Activated CD4-positive, CD25-positive, alpha-beta regulatory T cell treated with anti-CD3 and anti-CD28 coated beads, Interleukin-2, amount 50 U/mL, for 16 hours (primary cell): ENCODE measurements at places on chromosomes 7 and 10.
A peak's percentile ranks its signal among the peaks of the same experiment; 100 is the strongest.

DNA sequence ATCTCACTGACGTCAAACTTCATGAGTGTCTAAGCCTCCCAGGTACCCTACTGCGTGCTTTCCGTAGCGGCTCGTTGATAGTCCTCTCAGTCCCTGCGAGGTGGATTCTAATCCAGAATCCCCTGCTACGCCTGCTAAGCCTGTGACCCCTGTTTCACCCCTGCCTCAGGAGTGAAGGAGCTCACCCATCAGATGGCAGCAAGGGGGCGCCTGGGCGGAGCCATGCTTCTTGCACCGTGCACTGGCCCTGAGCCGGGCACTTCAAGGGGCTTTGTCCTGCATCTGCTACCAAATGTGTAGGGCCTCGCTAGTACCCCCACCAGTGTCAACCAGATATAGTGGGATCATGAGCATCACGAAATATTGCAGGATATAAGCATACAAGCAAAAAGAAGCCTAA is 918 bp upstream of the STRA8 start:
- DNase-seq = no peak

DNA sequence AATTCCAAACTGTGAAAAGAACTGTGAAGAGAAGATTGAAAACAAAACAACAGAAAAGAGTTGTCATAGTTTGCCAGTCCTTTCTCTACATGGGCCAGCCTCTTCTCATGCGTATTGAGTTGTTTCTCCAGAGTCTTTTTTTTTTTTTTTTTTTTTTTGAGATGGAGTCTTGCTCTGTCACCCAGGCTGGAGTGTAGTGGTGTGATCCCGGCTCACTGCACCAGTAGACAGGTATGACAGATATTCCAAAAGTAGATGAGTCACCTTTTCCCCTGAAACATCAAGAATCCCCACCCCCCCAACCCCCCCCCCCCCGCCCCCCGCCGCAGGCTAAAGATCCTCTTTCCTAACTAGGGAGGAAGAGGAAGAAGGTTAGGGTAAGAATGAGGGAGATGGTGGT is 15.6 kb upstream of the KMT2C start:
- DNase-seq = no peak

DNA sequence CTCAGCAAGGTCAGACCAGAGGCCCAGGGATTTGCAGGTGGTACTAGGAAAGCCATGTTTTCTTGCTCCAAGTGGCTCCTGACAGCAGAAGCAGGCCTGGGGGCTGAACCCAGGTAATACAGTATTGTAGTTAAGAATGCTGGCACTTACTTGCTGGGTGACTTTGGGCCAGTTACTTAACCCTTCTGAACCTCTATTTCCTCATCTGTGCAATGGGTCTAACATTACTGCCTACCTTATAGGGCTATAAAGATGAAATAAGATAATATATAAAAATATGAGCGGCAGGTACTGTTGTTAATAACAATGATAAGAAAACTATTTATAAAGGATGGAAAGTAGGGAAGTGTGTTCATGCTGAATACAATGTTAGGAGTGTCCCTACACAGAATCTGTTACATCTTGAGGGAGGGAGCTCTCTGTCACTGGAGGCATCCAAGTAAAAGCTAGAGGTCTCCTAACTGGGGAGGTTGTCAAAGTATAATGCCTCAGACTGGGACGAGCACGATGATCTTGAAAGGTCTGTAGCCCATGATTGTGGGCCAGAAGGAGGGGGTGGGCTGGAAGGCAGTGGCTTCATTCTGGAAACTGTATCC is 26.9 kb downstream of the ADAMTS14 start:
- DNase-seq = no peak

GRCh38 chr7:44750921-44751571 is 2.4 kb downstream of the ZMIZ2 start:
- peak; percentile 18 for DNase-seq

- no peak for DNase-seq
Measured at GRCh38 chr10:120931423-120931822, 80.3 kb downstream of the WDR11 start.

- no peak for DNase-seq
Measured at GRCh38 chr10:106252541-106252940, 912.0 kb downstream of the SORCS1 start.

- no peak for DNase-seq
Measured at GRCh38 chr10:63318491-63318890, 147.3 kb downstream of the JMJD1C start.

DNA sequence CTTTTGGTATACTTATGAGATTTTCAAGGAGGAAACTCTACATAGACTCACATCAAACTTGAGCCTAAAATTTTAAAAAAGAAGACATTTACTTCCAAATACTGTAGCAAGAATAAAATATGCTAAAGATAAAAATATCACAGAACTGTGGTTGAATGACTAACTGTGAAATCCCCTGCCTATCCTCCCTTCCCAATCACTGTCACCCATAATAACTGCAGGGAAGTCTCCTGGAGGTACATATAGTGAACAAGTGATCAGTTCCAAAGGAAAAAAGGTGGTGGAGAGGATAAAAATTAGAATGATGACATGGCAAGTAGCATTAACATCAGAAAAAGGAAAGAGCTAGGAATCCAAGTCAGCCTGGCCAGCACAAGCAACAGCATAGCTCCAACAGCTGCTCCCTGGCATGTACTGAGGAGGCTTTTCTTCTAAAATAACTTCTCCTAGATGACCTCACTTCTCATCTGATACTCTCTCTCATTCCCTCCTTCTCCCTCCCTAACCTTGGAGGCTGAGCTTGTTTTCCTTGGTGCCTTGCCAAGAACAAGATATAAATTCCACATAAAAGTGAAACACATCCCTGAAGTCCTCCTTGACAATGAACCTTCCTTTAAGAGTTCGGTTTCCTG is 124.0 kb downstream of the IQUB start:
- no peak for DNase-seq

GRCh38 chr7:124322561-124322960 is 289.7 kb upstream of the TMEM229A start:
- DNase-seq = no peak

GRCh38 chr10:71339796-71340589 is 20.9 kb downstream of the SLC29A3 start:
- no peak for DNase-seq

GRCh38 chr10:23630376-23630775 is 191.5 kb downstream of the OTUD1 start:
- DNase-seq = no peak

- DNase-seq = no peak
Measured at GRCh38 chr10:99531026-99531695, 1.6 kb upstream of the NKX2-3 start.
